GM23338 (cell line): ENCODE measurements at places on chromosomes 13 and 19. TPM values are rescaled to one million over a fixed set of nuclear protein-coding genes. Genes with fewer than 3 reads are reported as not detected.

DNA sequence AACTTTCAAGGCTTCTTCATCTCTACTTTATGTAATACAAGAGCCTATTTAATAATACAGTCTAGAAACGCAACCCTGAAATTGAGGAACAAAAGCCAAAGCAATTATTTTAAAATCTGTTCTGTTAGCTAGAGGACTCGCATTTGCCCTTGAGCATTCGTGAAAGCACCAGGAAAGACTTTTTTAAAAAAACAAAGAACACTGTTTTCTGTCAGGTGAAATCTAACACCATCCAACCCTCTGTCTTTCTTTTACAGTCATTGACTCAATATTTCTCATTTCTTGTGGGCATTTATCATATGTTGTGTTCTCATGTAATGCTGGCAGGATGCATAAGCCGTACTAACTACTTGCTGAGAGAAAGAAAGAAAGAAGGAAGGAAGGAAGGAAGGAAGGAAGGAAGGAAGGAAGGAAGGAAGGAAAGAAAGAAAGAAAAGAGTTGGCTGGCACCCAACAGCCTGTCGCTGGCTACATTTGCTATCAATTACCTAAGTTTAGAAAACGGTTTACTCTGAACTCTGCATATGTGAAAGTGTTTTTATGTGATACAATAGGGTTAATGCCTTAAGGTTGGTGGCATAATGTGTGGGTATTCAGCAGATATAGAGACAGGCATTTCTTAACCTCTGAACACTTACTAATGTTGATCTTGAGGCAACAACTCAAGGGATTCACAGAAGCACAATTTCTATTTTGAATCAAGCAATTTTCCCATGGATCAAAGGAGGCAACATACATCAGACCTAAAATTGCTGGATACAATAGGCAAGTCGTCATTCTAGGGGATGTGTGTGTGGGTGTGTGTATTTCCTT, 445.4 kb downstream of the DCT start:
- no peaks in the 10 kb centered on the region for H3K36me3 ChIP-seq
- DNase-seq: peak; percentile 29
- peaks cover 20% of the 10 kb centered on the region for H3K4me1 ChIP-seq
- H3K27me3 ChIP-seq: no peaks in the 10 kb centered on the region
- no peak overlapping the region for H3K4me3 ChIP-seq

DNA sequence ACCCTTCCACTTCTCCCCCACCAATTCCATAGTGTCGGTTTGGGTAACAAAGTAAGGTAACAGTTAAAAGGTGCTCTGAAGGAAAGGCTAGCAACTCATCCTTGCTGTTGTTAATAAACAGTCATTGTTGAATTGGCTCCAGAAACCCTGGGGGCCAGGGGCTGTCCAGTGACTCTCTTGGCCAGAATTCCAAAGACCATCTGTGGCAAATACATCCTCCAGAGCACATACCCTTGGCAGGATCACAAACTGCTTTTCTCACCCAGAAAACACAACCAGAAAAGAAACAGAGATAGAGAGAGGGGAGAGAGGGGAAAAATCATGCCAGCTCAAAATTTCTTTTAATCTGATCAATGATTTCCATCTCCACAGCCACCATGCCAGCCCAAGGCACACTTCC, 22.1 kb downstream of the CACNA1A start:
- H3K36me3 ChIP-seq: no peaks in the 10 kb centered on the region; the same call in 1 of the 2 replicates
- H3K4me1 ChIP-seq: no peaks in the 10 kb centered on the region
- no peak overlapping the region for H3K27ac ChIP-seq

DNA sequence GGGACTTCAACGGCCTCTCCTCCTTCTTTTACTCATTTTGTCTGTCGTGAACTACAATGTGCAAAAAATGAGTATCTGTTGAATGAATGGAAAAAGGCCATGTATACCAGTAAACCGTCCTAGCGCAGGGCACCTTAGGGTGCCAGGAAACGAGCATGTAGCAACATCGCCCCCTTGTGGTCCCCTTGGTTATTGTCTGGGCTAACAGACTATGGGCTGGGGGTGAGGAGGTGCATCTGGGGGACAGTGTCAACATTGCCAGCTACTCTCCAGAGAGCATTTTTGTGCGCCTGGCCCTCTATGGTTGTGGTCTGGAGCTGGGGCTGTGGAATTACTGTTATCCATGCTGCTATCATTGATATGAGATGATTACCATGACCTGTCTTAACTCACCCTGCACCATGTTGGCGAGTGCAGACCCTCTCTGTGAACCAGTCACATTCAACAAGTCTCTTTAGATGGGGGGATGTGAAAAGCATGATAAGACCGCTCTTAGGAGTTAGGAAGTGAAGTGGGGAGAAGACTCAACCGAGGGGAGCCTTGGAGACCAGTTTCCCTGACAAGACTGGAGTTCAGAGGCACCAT, 22.8 kb upstream of the SIGLEC11 start:
- no peak overlapping the region for H3K27ac ChIP-seq
- H3K27me3 ChIP-seq: no peaks in the 10 kb centered on the region
- H3K4me3 ChIP-seq: no peak overlapping the region
- H3K4me1 ChIP-seq: no peaks in the 10 kb centered on the region
- H3K36me3 ChIP-seq: no peaks in the 10 kb centered on the region
- DNase-seq: peak; percentile 80

DNA sequence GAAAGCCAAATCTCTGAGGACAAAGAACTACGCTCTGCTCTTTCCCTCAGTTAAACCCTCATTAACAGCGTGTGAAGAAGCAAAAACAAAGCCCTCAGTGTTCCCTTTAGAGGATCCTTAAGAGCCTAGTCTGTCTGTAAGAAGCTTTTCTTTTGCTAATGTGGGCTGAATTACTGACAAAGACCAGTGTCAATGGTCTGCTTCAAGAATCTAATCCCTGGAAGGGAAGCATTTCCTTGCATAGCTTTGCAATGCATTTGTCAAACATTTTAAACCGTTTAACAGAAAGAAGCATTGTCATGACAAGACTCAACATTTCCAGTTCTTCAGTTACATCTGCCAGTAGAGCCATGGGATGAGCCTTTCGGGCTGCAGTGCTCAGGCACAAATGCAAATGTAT, 64.9 kb downstream of the EDNRB start:
- H3K36me3 ChIP-seq: no peaks in the 10 kb centered on the region
- peak overlapping the region; percentile 93 for H3K27ac ChIP-seq
- H3K4me1 ChIP-seq: peaks cover 29% of the 10 kb centered on the region
- no peaks in the 10 kb centered on the region for H3K27me3 ChIP-seq

DNA sequence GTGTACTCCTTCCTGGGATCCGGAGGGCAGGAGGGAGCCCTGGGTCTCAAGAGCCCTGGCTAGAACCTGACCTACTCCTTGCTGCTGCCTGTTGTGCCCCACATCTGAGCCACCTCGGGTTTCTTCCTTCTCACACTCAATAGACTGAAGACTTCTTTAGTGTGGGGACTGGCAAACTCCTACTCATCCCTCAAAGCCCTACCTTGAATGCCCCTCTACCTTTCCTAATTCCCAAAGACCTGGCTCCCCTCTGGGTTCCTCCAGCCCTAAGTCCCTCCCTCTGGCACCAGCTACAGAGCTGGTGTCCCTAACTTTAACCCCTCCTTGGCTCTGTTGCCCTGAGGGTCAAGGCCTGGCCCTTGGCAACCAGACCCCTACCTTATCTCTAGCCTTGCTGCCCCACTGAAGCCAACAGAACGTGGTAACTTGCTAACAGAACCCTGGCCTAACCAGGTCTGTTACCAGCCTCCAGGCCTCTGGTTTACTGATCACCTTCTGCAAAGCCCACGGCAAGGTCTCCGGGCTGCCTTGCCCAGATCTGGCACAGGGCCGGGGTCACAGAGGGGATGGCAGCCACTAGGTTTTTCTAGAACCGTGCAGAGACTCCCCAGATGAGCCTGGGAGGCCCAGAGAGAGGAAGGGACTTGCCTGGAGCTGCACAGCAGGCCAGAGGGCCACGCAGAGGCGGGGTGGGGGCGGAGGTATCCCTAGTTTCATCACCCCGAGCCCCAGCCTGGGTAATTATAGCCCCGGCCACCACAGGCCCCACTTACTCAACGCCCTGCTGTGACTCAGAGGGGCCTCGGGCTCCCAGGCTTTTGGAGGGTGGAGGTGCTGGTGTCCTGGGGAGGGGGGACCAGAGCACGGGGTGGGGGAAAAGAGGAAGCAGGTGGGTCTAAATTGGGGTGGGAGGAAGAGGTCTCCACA, 15.3 kb downstream of the ZBTB7A start:
- H3K36me3 ChIP-seq: no peaks in the 10 kb centered on the region
- DNase-seq: no peak
- H3K27me3 ChIP-seq: no peaks in the 10 kb centered on the region

DNA sequence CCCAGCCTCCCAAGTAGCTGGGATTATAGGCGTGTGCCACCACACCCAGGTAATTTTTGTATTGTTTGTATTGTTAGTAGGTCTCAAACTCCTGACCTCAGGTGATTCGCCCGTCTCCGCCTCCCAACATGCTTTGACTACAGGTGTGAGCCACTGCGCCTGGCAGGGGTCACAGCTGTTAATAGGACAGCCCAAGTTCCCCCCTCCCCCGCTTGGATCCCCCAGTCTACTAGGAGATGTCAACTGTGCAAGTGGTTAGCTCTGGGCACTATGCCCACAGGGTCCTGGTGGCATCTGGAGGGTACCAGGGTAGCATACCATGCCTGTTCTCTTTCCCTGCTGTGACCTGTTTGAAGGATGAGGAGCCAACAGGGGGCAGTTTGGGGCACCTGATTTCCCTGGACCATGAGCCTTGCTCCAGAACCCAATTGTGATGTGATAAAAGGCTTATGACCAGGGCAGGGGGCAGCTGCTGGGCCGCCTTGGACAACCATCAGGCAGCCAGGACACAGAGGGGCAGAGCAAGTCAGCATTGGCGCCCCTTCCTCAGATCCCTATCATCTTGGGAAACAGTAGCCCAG, at the start of gene TSPAN16:
Gene TSPAN16 (plus strand): TSS at position 496 of the 581 bp plus-strand sequence. CDS start 138 bp downstream, outside the sequence.
- no peak for DNase-seq
- H3K4me3 ChIP-seq: no peak within 1 kb of the TSS
- H3K27me3 ChIP-seq: no peaks in the 10 kb centered on the region
- H3K36me3 ChIP-seq: no peaks in the 10 kb centered on the region
- H3K4me1 ChIP-seq: peaks cover 3% of the 10 kb centered on the region

GRCh38 chr13:38763446-38764381, 76.8 kb downstream of the FREM2 start:
- H3K36me3 ChIP-seq: no peaks in the 10 kb centered on the region
- no peak overlapping the region for H3K4me3 ChIP-seq
- peak; percentile 85 for DNase-seq
- H3K27ac ChIP-seq: no peak overlapping the region
- no peaks in the 10 kb centered on the region for H3K27me3 ChIP-seq
- no peaks in the 10 kb centered on the region; the same call in 1 of the 2 replicates for H3K4me1 ChIP-seq

GRCh38 chr13:57552437-57552836, 79.1 kb upstream of the PCDH17 start:
- no peak for DNase-seq
- no peak overlapping the region for H3K27ac ChIP-seq
- no peaks in the 10 kb centered on the region for H3K36me3 ChIP-seq
- no peaks in the 10 kb centered on the region for H3K27me3 ChIP-seq

- H3K4me1 ChIP-seq: peaks cover 69% of the 10 kb centered on the region
Observed at GRCh38 chr13:78595495-78596398, 7.6 kb downstream of the POU4F1 start.

- H3K36me3 ChIP-seq: no peaks in the 10 kb centered on the region
- H3K4me3 ChIP-seq: no peak overlapping the region
- H3K27me3 ChIP-seq: 0 out of 2 replicates have a peak, but pooled peaks cover 3% of the 10 kb centered on the region
- DNase-seq: no peak
- H3K27ac ChIP-seq: no peak overlapping the region
Observed at GRCh38 chr19:42150364-42150763, 18.1 kb upstream of the POU2F2 start.

- H3K27ac ChIP-seq: no peak overlapping the region
- no peak for DNase-seq
- no peaks in the 10 kb centered on the region for H3K27me3 ChIP-seq
Observed at GRCh38 chr19:45653634-45654033, 14.4 kb upstream of the GIPR start.

DNA sequence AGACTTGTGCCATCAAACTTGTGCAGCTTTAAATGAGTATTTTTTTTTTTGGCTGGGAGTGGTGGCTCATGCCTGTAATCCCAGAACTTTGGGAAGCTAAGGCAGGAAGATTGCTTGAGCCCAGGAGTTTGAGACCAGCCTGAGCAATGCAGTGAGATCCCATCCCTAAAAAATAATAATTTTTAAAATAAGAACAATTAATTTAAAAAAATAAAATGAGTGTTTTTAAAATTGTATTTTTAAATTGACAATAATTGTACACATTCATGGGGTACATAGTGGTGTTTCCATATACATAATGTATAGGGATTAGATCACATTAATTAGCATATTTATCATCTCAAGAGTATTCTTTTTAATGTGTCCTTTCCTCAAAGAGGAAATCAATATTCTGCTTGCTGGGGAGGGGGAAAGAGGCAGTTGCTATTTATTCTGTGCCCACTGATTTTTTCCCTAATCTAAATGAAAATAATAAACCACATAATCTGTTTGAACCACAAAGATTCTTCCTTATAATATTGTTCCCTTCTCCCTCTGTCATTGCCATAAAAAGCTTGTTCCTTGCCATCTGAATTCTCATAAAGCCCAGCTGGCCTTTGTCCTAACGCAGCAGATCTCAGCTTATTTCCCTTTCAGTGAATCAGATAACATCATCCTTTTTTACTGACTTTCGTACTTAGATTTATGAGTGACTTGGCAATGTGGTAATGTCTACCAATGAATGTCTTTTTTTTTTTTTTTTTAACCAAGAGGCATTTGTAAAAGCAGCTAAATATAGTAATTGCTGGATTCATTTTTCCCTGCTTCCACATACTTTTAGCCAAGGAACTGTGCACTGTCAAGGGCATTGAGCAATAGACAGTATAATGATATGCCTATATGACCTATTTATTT, 81.8 kb upstream of the RUBCNL start:
- no peak for DNase-seq
- no peaks in the 10 kb centered on the region for H3K36me3 ChIP-seq
- no peak overlapping the region for H3K27ac ChIP-seq
- no peaks in the 10 kb centered on the region for H3K4me1 ChIP-seq

GRCh38 chr13:20442375-20442774, 83.3 kb downstream of the CRYL1 start:
- no peaks in the 10 kb centered on the region for H3K27me3 ChIP-seq
- H3K4me1 ChIP-seq: peaks cover 23% of the 10 kb centered on the region
- no peaks in the 10 kb centered on the region for H3K36me3 ChIP-seq
- no peak for DNase-seq
- no peak overlapping the region for H3K4me3 ChIP-seq
- H3K27ac ChIP-seq: no peak overlapping the region

DNA sequence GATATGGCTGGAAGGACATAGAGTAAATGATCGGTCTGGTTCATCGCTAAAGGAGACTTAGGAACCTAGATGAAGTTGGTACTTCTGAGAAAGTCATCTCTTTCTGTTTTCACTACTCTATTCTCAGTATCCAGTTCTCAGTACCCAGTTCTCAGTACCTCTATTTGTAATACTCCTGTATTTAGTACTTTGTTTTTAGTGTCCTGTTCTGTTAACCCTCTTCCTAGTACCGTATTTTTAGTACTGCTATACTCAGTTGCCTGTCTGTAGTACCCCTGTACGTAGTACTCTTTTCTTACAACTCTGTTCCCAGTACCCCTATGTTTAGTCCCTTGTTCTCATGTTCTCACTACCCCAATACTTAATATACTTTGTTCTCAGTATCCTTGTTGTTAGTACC, 1.2 kb downstream of the RFXAP start:
- H3K27ac ChIP-seq: no peak overlapping the region
- H3K4me1 ChIP-seq: peaks cover 24% of the 10 kb centered on the region
- DNase-seq: no peak
- peak overlapping the region; percentile 79 for H3K4me3 ChIP-seq
- H3K36me3 ChIP-seq: no peaks in the 10 kb centered on the region

GRCh38 chr13:42594481-42595252, 20.7 kb downstream of the TNFSF11 start:
- peak overlapping the region; percentile 82 for H3K27ac ChIP-seq
- no peaks in the 10 kb centered on the region for H3K27me3 ChIP-seq
- DNase-seq: peak; percentile 89
- H3K4me1 ChIP-seq: peaks cover 53% of the 10 kb centered on the region

ZNF285 gene
- 1.2 and 3.4 TPM in 2 replicates for total RNA-seq

MEX3D gene
- 78.1 and 94.9 TPM in 2 replicates for total RNA-seq

KIR3DL1 gene
- not detected in 2 replicates for total RNA-seq

FARP1 gene
- 82.5 and 105 TPM in 2 replicates for total RNA-seq

INAFM1 gene
- 1.7 and 2.9 TPM in 2 replicates for total RNA-seq

BEST2 gene
- total RNA-seq: 7.5 and 10.4 TPM in 2 replicates
